Hepatocyte (in vitro differentiated cells): ENCODE measurements at places on chromosomes 16 and 17. TPM values are rescaled to one million over a fixed set of nuclear protein-coding genes. Genes with fewer than 3 reads are reported as not detected.

GRCh38 chr16:50067290-50067853 lies 1.6 kb downstream of the HEATR3 start:
- no peak overlapping the region for H3K4me3 ChIP-seq
- DNase-seq = peak; percentile 53
- H3K36me3 ChIP-seq = no peaks in the 10 kb centered on the region
- H3K27me3 ChIP-seq = no peaks in the 10 kb centered on the region
- H3K4me1 ChIP-seq = peaks cover 18% of the 10 kb centered on the region

DNA sequence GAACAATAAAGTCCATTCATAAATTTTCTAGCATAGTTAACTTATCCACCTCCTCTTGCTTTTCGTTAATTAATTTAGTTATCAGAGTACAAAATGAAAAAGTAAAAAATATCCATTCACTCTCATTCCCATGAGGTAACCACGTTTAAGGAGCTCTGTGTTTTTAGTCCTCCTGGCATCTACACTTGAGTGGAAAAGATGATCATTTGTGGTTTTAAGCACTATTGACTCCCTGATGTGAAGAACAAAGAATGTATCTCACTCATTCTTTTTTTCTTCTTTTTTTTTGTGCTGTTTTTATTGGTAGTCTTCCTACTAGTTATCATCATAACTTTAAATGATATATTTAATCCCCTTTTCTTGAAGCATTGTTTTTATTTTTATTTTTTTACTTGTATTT lies 26.1 kb downstream of the QPRT start:
- H3K27ac ChIP-seq = no peak overlapping the region
- H3K36me3 ChIP-seq = no peaks in the 10 kb centered on the region
- DNase-seq = no peak
- H3K4me3 ChIP-seq = no peak overlapping the region

Gene CCDC200
- not detected in 2 replicates for total RNA-seq

GRCh38 chr17:79740413-79740812 lies 9.7 kb downstream of the ENPP7 start:
- H3K27ac ChIP-seq = peak overlapping the region; percentile 96
- H3K36me3 ChIP-seq = no peaks in the 10 kb centered on the region
- peaks cover 30% of the 10 kb centered on the region for H3K4me1 ChIP-seq
- H3K27me3 ChIP-seq = no peaks in the 10 kb centered on the region
- DNase-seq = peak; percentile 77

GRCh38 chr17:42399121-42399520 lies 10.9 kb upstream of the STAT3 start:
- H3K4me1 ChIP-seq = peaks cover 20% of the 10 kb centered on the region
- no peaks in the 10 kb centered on the region for H3K27me3 ChIP-seq
- H3K27ac ChIP-seq = peak overlapping the region; percentile 90
- DNase-seq = no peak
- no peaks in the 10 kb centered on the region for H3K36me3 ChIP-seq
- H3K4me3 ChIP-seq = no peak overlapping the region

DNA sequence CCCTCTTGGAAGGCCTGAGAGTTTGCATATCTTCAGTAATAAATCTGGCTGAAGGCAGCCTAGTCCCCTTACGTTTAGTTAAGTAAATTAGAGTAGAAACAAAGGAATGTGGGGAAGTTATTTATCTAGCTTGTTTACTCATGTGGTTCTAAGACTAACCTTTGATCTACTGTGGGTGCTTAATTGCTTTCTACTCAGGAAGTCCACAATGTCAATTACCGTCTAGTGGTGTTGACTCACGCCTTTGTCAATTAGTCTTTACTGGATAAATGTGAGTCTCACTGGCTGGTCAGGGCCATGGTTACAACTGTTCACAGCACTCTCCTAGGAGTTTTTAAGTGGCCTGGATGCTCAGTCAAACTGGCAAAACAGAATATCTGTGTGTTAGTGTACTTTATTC lies 2338.4 kb downstream of the TP53TG3F start:
- no peak overlapping the region for H3K4me3 ChIP-seq
- H3K27ac ChIP-seq = no peak overlapping the region
- H3K36me3 ChIP-seq = no peaks in the 10 kb centered on the region
- H3K27me3 ChIP-seq = no peaks in the 10 kb centered on the region

Gene ABCC11
- total RNA-seq = 0.88 and 2.0 TPM in 2 replicates
